ENCODE measurements at places on chromosomes 16 and 17.

- no peak for DNase-seq
Observed at GRCh38 chr17:10657879-10658278, 770 bp upstream of the MYH3 start.

DNA sequence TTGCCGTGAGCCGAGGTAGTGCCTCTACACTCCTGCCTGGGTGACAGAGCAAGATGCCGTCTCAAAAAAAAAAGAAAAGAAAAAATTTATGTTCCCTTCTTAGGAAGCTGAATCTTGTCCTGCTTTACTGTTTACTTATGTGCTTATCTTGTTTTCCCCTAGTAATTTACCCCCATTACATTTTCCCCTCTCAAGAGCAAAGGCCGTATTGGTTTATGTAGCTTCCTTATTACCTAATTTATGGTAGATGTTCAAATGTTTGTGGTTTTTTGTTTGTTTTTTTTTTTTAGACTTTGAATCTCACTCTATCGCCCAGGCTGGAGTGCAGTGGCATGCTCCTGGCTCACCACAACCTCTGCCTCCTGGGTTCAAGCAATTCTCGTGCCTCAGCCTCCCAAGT lies 10.3 kb upstream of the SLC52A1 start:
- no peak for DNase-seq

- DNase-seq: no peak
Observed at GRCh38 chr16:74474416-74474815, 53.1 kb upstream of the CLEC18B start.

DNA sequence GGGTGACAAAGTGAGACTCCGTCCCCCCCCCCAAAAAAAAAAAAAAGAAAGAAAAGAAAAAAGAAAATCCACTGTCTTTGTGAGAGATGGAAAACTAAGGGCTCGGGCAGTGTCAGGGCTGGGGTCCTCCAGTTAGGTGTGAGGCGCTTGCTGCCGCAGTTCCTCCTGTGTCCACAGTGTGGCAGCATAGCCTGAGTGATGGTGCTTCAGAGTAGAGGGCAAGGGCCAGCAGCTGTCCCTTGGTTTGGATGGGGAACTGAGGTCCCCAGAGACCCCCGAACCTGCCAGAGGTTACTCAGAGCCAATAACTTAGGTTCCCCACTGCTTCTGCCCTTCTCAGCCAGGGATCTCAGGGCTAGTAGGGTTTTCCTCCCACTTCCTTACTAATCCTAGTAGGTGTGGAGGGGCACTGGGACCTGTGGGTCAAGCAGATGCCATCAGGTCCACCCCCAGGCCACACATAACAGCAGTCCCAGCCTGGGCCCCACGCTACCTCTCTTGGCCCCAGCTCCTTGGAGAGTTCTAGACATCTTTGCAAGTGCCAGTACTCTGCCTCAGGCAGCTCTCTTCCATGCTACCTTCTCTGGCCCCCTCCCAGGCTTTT lies 7.9 kb upstream of the LLGL1 start:
- DNase-seq: peak; percentile 80

DNA sequence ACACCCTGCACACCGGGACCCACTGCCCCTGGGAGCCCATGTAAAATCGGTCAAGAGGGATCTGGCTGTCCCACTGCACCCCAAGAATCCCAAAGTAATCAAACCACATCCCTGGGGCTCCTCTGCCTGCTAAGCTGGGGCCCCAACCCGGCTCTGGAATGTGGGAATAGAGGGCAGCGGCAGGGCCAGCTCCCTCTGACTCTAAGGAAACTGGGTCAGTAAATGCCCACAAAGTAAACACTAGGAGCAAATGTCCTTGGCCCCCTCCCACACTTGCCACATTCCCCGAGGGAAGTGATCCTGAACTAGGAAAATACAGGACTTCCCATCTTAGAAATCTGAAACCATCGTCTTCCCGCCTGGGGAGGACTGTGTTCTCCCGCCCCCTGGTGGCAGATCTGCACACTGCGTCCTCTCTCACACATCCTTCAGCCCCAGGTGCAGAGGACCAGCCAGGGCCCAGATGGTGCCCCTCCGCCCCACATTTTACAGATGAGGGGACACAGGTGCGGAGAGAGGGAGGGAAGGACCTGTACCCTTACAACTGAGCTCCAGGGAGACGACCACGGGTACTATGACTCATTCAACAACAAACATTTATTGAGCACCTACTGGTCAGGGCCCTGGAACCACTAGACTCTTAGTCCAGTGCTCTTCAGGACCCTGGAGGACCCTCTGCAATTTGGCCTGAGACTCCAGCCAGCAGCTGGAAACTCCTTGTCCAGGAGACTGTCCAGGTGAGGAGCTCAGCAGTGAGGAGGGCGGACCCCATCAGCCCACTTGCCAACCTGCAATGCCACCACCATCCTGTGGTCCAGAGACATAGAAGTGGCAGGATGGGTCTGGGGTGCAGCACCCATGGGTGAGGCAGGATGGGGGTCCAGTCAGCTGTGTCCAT lies 10.1 kb downstream of the P3H4 start:
- DNase-seq: peak; percentile 73

- no peak for DNase-seq
Observed at GRCh38 chr17:80421381-80422090, 6.6 kb downstream of the ENDOV start.

DNA sequence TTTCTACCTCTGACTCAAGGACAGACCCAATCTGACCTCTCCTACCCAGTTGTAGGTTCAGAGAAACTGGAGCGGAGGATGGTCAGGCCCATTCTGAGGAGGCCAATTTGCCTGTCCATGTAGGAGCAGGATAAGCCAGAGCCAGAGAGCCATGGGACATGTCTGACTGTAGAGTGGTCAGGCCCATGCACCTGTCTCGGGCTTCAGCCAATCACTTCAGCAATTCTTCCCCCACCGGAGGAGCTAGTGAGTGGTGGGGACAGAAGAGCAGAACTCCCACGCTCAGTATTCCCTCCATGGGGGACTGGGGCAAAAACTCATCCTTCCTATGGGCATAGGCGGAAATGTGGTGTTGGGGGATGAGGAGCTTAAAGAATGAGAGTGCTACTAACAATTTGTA lies 14.3 kb downstream of the DCAF7 start:
- no peak for DNase-seq

DNA sequence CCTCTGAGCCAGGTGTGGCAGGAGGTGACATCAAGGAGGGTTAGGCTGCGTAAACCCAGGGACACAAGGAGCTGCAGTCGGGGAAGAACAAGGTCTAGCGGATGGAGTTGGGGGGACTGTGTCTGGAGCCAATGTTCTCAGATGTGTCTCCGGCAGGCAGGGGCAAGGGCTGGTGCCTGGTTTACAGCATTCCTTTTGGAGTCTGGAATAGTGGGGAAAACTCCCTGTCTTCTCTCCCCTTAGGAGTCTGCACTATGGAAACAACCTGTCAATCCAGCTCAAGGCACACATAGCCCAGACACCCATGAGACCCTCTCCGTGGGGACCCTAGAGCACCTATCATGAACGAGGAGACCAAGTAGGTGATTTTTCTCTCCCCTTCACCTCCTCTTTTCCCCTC lies 27.5 kb downstream of the NLRC5 start:
- no peak for DNase-seq

- peak; percentile 63 for DNase-seq
Observed at GRCh38 chr17:57956291-57957119, 1.3 kb upstream of the CUEDC1 start.

DNA sequence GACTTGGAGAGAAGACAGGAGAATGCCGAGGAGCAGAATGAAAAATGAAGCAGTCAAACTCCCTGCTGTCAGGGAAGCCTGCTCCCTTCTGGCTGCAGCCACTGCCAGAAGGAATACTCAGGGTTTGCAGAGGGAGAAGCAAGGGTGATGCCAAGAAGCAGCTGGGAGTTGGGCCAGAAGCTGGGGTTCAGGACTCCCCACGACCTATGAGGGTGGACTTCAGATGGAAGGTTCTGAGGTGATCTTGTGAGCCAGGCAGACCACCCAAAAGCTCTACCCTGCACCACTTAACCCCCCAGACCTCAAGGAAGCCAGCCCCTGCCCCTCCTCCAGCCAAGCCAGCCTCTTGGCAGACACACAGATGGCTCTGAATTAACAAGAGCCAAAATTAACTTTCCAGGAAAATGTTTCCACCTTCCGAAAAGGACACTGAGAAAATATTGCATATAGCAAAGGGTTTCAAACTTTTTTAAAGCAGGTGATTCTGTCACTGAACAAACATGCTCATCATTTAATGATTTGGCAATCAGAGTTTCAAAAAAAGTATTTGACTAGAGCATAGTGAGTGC lies 126.0 kb upstream of the ERCC4 start:
- DNase-seq: no peak

DNA sequence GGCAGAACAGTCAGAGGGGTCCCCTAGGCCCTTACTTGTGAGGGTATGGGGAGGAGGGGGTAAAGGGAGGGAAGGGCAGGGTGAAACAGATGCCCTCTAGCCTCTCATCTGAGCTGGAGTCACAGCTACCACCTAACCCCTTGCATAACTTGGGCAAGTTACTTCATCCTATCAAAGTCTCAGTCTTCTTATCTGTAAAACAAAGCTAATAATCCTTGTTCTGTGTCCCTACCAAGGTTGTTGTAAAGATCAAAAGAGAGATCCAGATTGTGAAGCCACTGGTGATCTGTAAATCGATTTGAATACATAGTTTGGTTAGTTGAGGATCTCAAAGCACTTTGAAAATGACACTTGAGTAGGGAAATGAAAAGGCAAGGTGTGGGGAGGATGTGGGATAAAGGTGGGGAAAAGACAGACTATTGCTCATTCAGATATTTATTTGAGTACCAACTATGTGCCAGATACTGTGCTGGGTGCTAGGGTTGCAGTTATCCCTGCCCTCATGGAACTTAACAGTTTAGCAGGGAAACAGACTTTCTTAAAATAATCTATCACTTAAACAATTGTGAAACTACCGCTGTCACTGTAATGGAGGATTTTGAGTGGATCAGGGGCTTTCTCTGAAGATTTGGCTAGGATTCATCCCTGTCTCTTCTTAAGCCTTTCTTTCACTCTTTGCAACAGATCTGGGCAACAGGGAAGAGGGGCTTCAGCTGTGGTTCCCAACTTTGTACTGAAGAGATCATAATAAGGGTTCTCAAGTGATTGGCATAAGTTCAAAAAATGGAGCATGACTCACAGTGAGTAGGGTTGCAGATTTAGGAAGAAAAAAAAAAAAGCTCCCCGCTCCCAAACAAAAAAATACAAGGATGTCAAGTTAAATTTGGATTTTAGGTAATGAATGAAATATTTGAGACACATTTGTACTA lies 3.0 kb downstream of the HEATR9 start:
- peak; percentile 38 for DNase-seq

DNA sequence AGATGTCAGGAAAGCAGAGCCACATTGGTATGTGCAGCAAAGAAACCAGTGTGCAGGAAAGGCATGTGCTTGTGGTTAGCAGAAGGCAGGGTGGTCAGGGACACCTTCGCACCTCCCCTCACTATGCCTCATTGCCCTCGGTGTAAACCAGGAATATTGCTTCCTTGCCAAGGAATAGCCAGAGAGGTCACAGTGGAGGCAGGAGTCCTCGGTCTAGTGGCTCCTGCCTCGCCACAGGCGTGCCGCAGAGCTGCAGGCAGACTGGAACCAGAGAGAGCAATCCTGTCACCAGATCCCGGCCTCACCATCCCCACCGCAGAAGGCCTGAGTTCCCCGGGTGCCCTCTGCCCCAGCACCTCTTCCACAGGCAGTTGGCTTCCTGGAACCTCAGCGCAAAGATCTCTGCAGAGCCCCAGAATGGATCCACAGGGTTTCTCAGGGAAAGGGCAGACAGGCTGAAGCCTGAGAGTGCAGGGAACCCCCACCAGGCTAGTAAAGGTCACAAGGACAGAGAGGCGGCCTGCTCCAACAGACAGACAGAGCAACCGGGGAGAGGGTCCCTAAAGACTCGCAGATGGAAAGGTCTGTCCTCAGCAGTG lies 21.6 kb downstream of the CCDC182 start:
- DNase-seq: no peak

- peak; percentile 32 for DNase-seq
Observed at GRCh38 chr16:67528222-67528869, at the start of gene RIPOR1. RIPOR1 (plus strand) TSS chr16:67528829; CDS start chr16:67538447, 9,618 bp downstream.

GRCh38 chr16:1330931-1331711 lies 2.3 kb upstream of the BAIAP3 start:
- no peak for DNase-seq

DNA sequence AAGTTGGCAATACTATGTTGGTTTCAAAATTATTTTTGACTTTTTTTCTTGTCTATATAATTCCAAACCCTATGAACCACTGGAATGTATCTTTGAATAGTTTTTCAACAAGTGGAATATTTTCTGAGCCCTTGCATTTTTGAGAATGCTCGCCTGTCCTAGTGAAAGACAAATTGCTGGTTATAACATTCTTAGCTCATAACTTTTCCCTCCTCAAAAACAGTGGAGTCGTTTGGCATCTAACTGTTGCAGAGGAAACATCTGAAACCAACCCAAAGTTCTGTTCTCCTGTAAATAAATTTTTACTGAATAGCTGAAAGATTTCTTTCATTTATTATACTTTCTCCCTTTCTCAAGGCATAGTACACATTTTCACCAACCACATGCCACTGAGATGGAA lies 11.3 kb upstream of the COX10 start:
- DNase-seq: no peak

DNA sequence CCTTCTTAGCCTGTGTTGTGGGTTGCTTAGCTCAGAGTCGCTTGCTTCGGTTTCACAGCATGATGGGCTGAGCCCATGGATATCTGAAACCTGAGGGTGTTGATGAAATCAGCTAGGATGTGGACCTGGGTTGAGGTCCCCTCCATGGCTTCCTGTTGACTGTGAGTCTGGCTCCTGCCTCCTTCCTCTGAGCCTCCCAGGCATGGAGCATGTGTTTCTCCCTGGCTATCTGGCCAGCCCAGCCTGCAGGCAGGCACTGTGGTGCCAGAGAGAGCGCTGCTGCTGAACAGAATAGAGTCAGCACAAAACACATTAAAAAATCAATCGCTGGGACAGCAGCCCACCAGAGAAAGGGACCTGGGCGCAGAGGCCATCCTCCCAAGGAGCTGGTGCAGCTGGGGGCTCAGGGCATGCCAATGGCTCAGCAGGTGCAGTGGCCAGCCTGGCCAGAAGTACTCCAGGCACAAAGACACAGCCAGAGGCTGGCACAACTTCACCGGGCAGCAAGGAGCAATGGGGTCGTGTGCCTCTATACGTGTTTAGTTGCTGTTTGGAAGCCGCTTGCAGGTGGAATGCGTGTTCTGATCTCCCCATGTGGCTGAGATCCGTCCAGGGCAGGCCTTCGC lies 28.3 kb upstream of the GPRC5C start:
- DNase-seq: no peak

- no peak for DNase-seq
Observed at GRCh38 chr16:54933281-54934011, 2.8 kb downstream of the IRX5 start.

GRCh38 chr16:76081967-76082366 lies 195.2 kb upstream of the CNTNAP4 start:
- DNase-seq: no peak

- DNase-seq: no peak
Observed at GRCh38 chr16:11296351-11296705, 15.2 kb upstream of the PRM1 start.

GRCh38 chr17:2157081-2157480 lies 102.2 kb downstream of the HIC1 start:
- DNase-seq: no peak

- peak; percentile 92 for DNase-seq
Observed at GRCh38 chr16:57041182-57042156, 50.9 kb upstream of the CPNE2 start.

GRCh38 chr17:82231312-82231561 lies 2.4 kb downstream of the SLC16A3 start:
- no peak for DNase-seq

GRCh38 chr17:42342242-42343008 lies 45.8 kb downstream of the STAT3 start:
- DNase-seq: peak; percentile 84

- DNase-seq: no peak
Observed at GRCh38 chr16:27566417-27566816, 16.5 kb downstream of the KATNIP start.

GRCh38 chr16:12575288-12575687 lies 228.4 kb downstream of the CPPED1 start:
- no peak for DNase-seq

All from activated CD4-positive, alpha-beta T cell treated with anti-CD3 and anti-CD28 coated beads, Interleukin-10, Interleukin-2, amounts not matched to agents 100 ng/mL and 50 ng/mL, durations not matched to agents 16 hours and 8 hours (primary cell).